IPS DF 19.7 (cell line): ENCODE measurements at places on chromosomes 16 and 17.
A peak's percentile ranks its signal among the peaks of the same experiment; 100 is the strongest.

DNA sequence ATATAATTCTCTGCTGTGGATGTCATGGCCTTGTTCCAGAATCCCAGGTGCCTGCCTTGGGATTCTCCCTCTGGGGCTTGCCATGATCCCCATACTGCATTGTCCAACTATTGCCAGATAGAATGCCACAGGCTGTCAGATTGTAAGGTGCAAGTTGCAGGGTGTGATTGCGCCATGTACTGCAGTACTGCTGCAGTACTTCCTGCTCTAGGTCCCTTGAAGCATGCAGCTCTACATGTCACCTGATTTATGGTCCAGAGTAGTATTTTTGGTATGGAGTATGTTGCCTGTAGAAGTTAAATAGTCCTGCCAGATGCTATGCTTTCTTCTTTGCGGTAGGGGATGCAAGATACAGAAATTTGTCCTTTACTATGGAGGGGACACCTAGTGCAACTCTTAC lies 7.0 kb upstream of the SLFN5 start:
- DNase-seq = no peak

GRCh38 chr17:47164263-47164662 lies 24.8 kb downstream of the CDC27 start:
- no peak for DNase-seq

DNA sequence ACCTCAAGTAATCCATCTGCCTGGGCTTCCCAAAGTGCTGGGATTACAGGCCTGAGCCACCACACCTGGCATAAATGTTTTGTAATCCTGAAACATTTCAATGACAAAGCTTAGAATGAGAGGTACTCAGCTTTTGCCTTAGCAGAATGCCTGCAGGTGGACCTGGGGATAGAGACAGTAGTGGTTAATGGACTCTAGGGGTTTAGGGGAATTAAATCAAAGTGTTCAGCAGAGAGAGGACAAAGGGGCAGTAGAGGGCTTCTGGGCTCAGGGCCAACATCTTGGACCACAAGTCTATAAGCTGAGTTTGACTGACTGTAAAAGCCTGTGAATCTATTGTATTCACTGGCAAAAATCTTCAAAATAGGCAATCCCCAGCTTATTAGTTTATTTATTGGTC lies 36.0 kb upstream of the MED13 start:
- DNase-seq = no peak

GRCh38 chr17:77286641-77287431 lies 146.1 kb downstream of the SEC14L1 start:
- no peak for DNase-seq

DNA sequence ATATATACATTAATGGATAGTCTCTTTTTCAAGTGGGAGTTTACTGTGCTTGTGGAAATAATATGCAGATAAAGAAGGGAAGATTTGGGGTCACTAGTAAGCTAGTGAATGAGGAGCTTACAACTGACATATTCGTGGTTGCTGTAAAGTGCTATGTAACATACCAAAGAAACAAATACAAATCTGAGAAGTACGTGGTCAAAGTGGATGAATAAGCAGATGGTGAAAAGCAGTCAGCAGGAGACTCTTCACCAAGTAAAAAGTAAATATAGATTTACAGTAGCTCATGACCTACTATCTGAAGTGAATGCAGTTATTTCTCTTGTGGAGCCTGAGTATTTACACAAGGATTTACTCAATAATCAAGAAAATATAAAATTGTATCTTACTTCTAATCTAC lies 136.6 kb upstream of the ELAC2 start:
- DNase-seq = no peak

DNA sequence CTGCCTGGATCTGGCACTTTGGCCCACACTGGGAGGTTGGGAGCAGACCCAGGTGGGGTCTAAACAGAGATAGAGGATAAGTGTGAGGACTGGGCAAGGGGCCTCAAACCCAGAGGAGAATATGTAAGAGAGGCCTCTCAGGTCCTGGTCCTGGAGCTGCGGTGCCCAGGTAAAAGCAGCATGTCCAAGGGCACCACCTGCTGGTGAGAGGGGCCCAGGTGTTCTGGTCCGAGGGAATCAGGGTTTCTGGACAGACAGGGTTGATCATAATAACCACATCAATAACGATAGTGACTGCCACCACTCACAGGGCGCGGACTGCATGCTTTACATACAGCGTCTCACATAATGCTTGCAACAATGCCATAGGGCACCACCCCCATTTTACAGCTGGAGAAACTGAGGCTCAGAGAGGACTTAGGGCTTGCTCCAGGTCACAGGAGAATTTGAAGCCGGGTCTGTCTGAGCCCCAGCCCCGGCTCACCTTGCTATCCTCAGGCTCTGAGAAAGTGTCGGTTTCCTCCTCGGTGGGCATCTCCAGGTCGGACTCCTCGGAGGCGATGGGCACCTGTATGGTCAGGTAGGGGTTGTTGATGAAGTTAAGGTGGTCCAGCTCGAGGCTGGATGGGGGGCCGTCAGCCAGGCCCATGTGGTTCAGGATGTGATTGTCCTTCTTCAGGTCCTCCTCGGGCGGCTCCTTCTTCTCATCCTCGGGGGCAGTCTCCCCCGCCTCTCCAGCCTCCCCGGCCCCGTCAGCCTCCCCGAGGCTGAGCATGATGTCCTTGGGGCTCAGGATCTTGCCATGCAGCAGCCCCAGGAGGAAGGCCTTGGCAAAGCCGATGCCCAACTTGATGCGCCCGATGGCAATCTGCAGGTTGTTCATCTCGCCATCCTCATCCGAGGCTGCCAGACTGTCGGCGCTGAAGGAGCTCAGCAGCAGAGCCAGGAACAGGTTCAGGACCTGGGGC lies 19.1 kb upstream of the CD79B start:
- DNase-seq = no peak

DNA sequence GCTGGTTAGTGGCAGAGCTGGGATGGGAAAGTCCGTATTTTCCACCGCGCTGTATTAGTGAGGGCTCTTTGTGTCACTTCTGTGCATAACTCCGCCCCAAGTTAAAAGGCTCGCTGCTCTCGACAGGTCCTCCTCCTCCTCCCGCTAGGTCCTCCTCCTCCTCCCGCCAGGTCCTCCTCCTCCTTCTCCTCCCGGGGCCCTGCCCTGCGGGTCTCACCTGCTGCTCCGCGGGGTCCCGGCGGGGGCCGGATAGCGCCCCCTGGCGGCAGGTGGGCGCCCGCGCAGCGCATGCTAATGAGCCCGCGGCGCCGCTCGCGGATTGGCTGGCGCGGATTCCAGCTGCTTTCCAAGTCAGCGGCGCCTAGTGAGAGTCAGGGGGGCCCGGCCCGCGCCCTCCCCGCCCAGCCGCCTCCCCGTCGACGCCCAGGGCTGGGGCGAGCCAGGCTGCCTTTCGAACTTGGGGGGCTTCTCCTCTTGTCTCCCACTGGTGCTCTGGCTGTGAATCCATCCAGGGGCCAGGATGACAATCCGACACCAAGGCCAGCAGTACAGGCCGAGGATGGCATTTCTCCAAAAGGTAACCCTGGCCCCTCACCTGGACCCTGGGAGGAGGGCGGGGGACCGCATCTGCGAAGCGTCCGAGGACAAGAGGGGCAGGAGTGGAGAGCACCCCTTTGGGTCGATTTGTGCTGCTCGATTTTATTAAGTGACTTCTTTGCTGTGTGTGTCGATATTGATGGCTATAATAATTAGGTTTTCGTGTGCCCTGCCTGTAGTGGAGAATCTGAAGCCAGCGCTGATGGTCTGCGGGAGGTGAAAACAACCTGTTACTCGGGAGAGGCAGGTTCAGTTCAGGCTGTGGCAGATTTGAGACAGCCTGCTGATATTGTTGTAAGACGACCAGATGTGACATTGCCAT lies at the start of gene RGS9:
RGS9 (plus strand) TSS at position 350 of the 919 bp plus-strand sequence; CDS start at position 521, 171 bp downstream.
- DNase-seq = peak; percentile 75

DNA sequence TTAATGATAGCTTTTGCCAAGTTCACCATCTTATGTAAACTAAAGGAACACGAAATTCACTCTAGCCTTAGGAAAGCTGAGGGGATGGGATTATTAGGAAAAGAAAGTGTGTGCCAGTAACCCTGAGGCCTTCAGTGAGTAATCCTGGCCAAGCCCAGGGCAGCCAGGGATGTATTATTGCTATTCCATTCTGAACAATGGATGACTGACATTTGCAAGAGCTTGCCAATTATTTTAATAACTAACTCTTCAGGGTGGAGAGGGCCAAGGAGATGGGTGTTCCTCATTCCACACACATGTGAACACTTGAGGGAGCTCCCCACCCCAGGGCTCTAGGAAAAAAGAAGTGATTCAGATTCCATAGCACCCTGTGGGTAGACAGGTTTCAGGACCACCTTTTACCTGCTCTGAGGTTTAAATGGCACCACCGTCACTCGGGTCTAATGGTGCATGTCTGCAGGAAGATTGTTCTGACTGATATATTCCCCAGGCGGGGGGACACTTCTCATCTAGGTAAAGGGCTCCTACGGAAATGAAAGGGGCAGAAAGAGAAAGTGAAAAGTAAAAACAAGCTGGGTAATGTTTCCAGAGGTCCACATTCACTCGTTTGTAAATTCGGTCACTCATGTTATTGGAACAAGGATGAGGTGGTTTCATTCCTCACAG lies 41.5 kb downstream of the TK2 start:
- no peak for DNase-seq

DNA sequence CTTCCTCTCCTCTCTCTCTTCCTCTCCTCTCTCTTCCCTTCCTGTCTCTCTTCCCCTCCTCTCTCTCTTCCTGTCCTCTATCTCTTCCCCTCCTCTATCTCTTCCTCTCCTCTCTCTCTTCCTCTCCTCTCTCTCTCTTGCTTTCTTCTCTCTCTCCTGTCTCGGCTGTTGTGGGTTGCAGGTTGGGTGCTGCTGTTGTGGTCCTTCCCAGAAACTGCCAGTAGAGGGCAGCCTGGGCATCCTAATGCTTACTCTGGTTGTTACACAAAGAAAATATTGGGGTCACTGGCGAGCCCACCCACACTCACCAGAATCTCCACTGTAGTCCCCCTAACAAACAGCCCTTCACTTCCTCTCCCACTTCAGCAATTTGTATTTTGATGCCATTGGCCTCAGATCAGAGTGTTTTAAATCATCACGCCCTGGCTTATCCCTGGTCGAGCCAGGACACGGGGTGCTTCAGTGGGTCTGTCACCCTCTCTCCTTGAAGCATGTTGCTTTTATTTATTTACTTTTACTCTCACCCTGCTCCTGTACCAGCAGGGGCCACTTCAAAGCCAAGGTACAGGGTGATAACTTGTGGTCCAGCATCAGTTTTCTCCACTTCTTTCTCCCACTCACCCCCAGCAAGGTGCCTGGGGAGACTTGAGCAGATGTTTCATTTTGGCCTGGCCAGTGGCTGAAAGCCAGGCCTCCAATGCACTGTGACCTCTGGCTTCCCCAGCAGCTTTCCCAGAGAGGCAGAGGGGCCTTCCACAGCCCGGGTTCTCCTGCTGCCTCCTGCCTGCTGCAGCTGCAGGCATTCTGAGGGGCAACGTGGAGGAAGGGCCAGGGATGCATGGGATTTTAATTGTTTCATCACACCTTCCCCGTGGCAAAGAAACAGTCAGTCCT lies 4.7 kb upstream of the MMP15 start:
- DNase-seq = no peak

DNA sequence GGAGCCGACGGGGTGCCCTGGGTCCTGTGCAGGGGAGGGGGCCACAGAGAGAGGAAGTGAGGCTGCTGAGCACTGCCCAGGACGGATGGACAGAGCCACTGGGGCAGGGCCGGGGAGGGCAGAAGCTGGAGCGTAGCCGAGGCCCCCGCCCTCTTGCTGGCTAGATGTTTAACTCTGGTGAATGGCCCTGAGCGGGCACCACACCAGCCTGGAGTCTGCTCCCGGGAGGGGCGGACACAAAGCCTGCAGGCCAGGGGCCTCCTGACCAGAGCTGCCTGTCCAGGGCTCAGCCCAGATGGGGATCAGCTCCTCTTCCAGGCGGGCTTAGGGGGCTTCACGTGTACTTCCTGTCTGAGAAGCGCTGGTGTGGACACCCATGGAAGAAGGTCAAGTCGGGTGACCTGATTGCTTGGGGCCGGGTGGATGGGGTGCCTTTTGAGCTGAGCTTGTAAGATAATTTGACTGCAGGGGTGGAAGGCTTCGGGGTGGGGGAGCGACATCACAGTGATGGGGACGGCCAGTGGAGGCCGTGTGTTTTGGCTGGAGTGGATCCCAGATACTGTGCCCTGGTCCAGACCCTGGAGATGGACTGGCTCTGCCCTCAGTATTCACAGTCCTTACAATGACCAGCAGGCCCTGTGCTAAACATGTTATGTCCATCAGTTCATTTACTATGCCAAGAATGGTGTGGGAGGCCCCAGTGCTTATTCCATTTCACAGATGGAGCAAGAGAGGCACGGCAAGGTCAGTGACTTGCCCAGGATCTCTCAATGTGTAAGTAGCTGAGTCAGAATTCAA lies 33.7 kb upstream of the CIBAR2 start:
- DNase-seq = no peak

GRCh38 chr17:77178563-77178962 lies 37.8 kb downstream of the SEC14L1 start:
- DNase-seq = no peak

GRCh38 chr17:53919356-53919755 lies 96.6 kb downstream of the KIF2B start:
- no peak for DNase-seq

DNA sequence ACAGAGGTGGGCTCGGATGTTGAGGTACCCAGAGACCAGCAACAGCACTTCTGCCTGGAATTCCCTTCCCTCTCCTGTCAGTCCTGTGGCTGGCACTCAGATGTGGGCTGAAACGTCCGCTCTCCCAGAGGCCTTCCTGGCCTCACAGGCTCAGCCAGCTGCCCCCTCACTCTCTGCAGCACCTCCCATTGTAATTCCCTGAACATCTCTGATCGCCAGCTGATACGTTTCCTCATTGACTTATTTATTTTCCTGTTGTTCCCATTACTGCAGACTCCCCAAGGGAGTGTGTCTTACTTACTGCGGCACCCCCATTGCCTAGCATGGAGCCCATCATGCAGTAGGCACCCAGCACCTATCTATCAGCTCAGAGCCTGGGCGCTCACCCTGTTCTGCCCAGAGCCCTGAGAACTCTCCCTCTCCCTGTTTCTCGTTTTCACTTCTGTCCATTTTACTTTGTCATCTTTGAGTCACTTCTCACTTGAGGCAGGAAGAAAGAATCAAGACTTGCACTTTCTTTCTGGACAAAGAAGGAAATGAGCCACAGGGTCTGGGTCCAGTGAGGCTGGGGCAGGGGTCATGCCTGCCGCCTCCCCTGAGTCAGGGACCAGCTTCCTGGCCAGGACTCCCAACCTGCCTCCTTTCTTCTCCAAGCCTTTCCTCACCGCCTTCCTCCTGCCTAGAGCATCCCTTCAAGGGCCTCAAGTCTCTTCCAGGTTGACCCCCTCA lies 10.2 kb downstream of the CDH5 start:
- DNase-seq = no peak

DNA sequence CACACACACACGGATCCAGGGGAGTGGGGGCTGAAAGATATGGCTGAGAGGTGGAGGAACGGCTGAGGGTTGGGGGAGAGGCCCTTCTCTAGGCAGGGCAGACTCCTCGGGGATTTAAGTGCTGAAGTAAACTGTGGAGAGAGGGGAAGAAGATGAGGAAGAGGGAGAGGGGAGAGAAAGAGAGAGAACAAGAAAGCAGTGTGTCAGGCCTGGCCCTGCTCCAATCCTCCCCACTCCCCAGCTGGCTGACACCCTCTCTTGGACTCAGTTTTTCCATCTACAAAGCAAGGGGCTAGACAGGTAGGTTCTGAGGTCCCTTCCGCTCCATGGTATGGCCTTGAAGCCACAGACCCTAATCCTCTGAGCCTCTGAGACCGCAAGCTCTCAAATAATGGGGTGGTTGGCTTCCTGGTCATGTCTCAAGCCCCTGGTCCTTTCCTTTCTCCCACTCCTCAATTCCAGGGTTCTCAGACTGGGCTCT lies 2.0 kb downstream of the VAMP2 start:
- no peak for DNase-seq
